Transverse colon (tissue), 4 donors: ENCODE measurements at places on chromosomes 4 and X. TPM values are rescaled to one million over a fixed set of nuclear protein-coding genes. Genes with fewer than 3 reads are reported as not detected.

- DNase-seq: no peak
Measured at GRCh38 chr4:82194329-82194728, 179.5 kb downstream of the HNRNPD start.

C4orf51 gene
- total RNA-seq: not detected

LDB2 gene
- 46.6 TPM for total RNA-seq

- DNase-seq: no peak
Measured at GRCh38 chr4:147830987-147831386, 99.1 kb downstream of the ARHGAP10 start.

BRS3 gene
- not detected for total RNA-seq

GRCh38 chr4:114636192-114636935 lies 37.8 kb downstream of the UGT8 start:
- DNase-seq: no peak

DNA sequence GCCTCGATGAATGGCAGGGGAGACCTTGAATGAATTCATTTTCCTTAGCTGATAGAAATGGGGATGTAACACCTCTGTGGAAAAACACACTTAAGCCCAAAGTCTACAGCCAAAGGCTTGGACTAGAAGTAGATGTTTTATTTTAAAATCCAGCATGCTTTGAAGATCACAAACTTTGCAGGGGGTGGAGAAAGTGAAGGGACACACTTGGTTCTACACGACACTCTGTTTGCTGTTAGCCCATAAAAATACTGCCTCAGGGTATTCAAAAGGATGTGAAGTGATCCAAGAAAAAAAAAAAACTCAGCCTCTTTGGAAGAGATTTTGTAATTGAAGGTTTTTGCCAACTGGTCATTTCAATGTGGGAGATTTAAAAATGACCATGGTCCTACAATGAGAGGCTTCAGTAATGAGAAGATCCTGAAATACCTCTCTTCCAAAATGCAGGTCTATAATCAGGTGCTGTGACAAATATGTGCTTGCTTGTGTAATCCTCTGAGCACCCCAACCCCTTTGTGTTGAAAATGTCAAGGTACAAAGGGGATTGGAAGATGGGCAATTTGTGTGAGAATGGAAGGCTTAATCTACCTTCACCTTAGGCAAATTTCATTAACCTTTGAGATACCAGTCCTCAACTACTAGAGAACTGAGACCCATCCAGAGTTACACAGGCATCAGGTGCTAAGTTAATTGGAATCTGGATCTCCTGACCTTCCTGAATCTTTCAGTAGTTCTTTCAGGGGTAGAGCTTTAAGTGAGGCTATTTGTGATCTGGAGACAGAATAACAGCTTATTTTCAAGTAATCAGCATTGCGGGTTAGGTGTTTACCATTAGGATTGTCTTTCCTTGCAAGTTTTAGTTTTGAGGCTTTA lies 82.5 kb downstream of the HS6ST2 start:
- no peak for DNase-seq
